ENCODE measurements at places on chromosomes 13 and 19. TPM values are rescaled to one million over a fixed set of nuclear protein-coding genes. Genes with fewer than 3 reads are reported as not detected.

GRCh38 chr13:114134944-114135610 lies 2.7 kb upstream of the RASA3 start:
- peaks cover 30% of the 10 kb centered on the region for H3K4me1 ChIP-seq
- H3K27me3 ChIP-seq = no peaks in the 10 kb centered on the region
- H3K36me3 ChIP-seq = no peaks in the 10 kb centered on the region
- no peak for DNase-seq
- H3K27ac ChIP-seq = no peak overlapping the region

- no peaks in the 10 kb centered on the region for H3K27me3 ChIP-seq
- peak; percentile 68 for DNase-seq
- peaks cover 7% of the 10 kb centered on the region for H3K4me1 ChIP-seq
Observed at GRCh38 chr13:111344471-111345191, 24.2 kb downstream of the TEX29 start.

DNA sequence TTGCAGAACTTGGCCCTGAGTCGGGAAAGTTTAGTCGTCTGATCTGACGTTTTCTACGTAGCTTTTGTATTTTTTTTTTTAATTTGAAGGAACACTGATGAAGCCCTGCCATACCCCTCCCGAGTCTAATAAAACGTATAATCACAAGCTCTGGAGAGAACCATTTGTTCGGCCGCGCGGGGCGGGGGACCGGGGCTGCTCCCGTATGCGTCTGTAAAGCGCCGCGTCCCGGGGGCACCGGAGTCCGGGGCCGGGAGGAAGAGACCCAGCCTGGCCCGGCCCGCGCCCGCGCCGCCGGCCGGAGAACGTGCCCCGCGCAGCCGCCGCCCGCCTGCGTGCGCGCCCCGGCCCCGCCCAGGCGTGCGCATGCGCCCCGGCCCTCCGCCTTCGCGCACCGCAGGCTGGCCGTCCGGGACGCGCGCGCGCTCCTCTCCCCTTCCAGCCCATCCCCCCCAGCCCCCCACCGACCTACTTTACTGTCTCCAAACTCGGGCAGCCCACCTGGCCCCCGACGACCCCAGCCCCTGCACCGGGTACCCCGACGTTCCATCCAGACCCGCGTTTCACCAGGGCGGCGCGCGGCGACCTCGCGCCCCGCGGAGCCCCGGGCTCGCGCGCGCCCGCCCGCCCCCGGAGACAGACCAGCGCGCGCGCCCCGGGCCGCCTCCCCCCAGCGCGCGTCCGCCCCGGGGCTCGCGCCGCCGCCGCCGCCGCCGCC lies 785 bp upstream of the USF2 start:
- peak overlapping the region; percentile 89 for H3K4me3 ChIP-seq
- peaks cover 34% of the 10 kb centered on the region for H3K4me1 ChIP-seq
- peak overlapping the region; percentile 93 for H3K27ac ChIP-seq
- DNase-seq = peak; percentile 92
- peaks cover 34% of the 10 kb centered on the region for H3K36me3 ChIP-seq
- no peaks in the 10 kb centered on the region for H3K27me3 ChIP-seq

- no peaks in the 10 kb centered on the region for H3K36me3 ChIP-seq
- DNase-seq = no peak
- peaks cover 3% of the 10 kb centered on the region for H3K4me1 ChIP-seq
Observed at GRCh38 chr19:28864024-28864503, 348.9 kb downstream of the UQCRFS1 start.

- H3K4me1 ChIP-seq = no peaks in the 10 kb centered on the region
- no peaks in the 10 kb centered on the region for H3K27me3 ChIP-seq
Observed at GRCh38 chr13:88014527-88014926, 343.4 kb downstream of the SLITRK5 start.

DNA sequence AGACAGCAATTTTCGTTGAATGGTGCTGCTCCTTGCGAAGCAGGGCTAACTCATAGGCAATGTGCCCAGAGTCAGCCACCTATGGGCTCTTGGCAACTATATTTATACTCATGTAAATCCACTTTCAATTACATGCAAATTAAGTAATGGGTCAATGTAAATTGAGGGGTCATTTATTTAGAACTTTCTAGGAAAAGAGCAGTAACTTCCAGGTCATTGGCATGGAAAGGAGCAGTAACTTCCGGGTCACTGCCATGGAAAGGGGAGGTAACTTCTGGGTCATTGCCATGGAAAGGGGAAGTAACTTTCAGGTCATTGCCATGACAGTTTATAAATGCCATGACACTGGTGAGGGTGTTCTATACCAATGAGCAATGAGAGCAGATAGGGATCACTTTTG lies 11.6 kb downstream of the KLK4 start:
- H3K27me3 ChIP-seq = no peaks in the 10 kb centered on the region
- H3K36me3 ChIP-seq = no peaks in the 10 kb centered on the region
- H3K4me1 ChIP-seq = no peaks in the 10 kb centered on the region
- no peak overlapping the region for H3K27ac ChIP-seq

DNA sequence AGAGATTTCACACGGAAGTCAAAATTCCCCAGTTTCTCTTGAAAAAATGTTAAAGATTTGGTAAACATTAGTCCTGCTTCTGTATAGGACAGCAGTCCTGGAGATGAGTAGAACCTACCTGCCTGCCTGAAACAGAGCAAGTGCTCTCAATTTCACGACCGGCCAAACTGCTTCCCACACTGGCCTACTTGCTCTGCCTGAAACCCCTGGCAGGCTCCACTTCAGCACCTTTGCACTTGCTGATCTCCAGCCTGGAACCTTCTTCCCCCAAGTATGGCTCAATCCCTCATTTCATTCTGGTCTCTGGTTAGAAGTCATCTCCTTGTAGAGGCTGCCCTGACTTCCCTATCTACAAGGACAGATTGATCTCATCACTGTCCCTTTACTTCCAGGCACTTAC lies 271.4 kb downstream of the DLEU7 start:
- H3K27ac ChIP-seq = no peak overlapping the region
- no peak overlapping the region for H3K4me3 ChIP-seq
- H3K4me1 ChIP-seq = peaks cover 21% of the 10 kb centered on the region
- no peak for DNase-seq
- no peaks in the 10 kb centered on the region for H3K36me3 ChIP-seq

GRCh38 chr13:51240958-51241357 lies 18.8 kb downstream of the FAM124A start:
- H3K4me1 ChIP-seq = peaks cover 4% of the 10 kb centered on the region
- peaks cover 3% of the 10 kb centered on the region for H3K27me3 ChIP-seq
- H3K36me3 ChIP-seq = no peaks in the 10 kb centered on the region
- no peak for DNase-seq

- H3K27me3 ChIP-seq = no peaks in the 10 kb centered on the region
- H3K36me3 ChIP-seq = no peaks in the 10 kb centered on the region
- H3K4me1 ChIP-seq = no peaks in the 10 kb centered on the region
- no peak for DNase-seq
Observed at GRCh38 chr13:107518780-107519179, 696.6 kb downstream of the LIG4 start.

DNA sequence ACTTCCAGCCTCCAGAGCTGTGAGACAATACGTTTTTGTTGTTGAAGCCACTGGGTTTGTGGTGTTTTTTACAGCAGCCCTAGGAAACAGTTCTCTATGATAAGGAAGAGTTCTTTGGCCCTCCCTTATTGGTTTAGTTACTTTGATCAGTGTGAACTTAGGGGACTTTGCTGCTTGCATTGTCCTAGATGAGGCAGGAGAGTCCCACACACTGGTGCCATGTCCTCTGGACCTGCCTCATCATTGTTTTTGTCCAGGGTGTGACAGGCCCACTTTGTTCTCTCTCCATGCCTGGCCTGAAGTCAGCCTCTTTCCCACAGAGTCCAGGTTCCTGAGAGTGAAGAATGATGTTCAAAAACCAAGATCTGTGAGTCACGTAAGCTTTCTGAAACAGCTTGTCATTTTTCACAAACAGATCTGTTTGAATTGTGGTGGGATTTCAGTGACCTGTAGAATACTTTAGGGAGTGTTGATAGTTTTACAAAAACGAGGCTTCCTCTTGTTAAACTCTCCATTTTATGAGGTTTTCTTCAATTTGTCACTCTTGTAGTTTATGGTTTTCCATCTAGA lies 63.8 kb downstream of the ING1 start:
- no peak overlapping the region for H3K4me3 ChIP-seq
- H3K27me3 ChIP-seq = peaks cover 2% of the 10 kb centered on the region
- H3K36me3 ChIP-seq = no peaks in the 10 kb centered on the region
- no peak overlapping the region for H3K27ac ChIP-seq
- DNase-seq = no peak

- H3K27me3 ChIP-seq = no peaks in the 10 kb centered on the region
- H3K27ac ChIP-seq = peak overlapping the region; percentile 60
- peak; percentile 63 for DNase-seq
- no peak overlapping the region for H3K4me3 ChIP-seq
Observed at GRCh38 chr13:71242201-71242600, 624.8 kb downstream of the DACH1 start.

DNA sequence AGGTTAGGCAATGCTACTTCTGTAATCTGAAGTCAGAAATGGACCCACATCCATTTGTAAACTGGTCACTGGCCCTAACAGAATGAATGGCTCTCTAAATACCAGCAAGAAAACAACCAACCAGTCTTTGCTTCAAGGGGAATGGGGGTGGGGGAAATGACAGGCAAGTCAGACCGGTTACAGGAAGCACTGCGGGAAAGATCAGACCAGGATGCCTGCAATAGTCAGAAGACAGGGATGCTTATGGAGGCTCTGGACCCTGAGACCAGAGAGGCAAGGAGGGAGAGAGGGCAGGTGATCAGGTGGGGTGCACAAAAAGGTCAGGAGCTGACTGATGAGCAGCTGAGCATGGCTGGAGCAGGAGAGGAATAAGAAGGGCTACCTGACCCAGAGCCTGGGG lies 13.1 kb downstream of the MED26 start:
- H3K4me3 ChIP-seq = no peak overlapping the region
- peaks cover 4% of the 10 kb centered on the region for H3K36me3 ChIP-seq
- H3K4me1 ChIP-seq = peaks cover 27% of the 10 kb centered on the region
- no peaks in the 10 kb centered on the region for H3K27me3 ChIP-seq
- DNase-seq = no peak

- peaks cover 3% of the 10 kb centered on the region for H3K4me1 ChIP-seq
- H3K36me3 ChIP-seq = no peaks in the 10 kb centered on the region
- no peak for DNase-seq
- no peak overlapping the region for H3K27ac ChIP-seq
- H3K4me3 ChIP-seq = no peak overlapping the region
Observed at GRCh38 chr13:106526738-106527444, 8.6 kb downstream of the EFNB2 start.

DNA sequence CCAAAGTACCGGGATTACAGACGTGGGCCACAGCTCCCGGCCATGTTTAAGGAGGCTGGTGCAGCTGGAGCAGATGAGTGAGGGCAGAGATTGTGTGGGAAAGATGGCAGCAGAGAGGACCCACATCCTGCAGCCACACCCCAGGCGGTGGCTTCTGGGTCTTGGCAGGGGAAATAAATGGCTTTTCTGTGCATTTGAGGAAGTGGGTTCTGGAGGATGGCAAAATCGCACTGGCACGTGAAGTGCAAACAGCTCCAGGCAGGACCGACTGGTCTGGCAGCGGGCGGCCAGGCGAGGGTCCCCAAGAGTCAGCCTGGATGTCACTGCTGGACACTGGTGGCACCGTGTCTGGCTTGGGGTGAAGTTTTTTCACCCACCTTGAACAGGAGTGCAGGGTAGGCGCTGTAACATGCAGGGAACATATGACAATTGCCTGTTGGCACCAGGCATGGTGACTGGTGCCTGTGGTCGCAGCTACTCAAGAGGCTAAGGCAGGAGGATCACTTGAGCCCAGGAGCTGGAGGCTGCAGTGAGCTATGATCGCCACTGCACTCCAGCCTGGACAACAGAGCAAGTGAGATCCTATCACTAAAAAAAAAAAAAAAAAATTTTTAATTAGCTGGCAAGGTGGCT lies 8.4 kb downstream of the B3GNT3 start:
- peak; percentile 24 for DNase-seq
- no peaks in the 10 kb centered on the region for H3K36me3 ChIP-seq
- no peak overlapping the region for H3K27ac ChIP-seq
- peaks cover 1% of the 10 kb centered on the region for H3K27me3 ChIP-seq
- no peaks in the 10 kb centered on the region for H3K4me1 ChIP-seq
- H3K4me3 ChIP-seq = no peak overlapping the region

GRCh38 chr19:41813911-41814310 lies 17.5 kb downstream of the CEACAM3 start:
- H3K27ac ChIP-seq = no peak overlapping the region
- H3K4me3 ChIP-seq = no peak overlapping the region
- H3K4me1 ChIP-seq = no peaks in the 10 kb centered on the region
- DNase-seq = no peak

GRCh38 chr19:18749362-18750231 lies 41.5 kb downstream of the COMP start:
- peaks cover 20% of the 10 kb centered on the region for H3K36me3 ChIP-seq
- no peak overlapping the region for H3K27ac ChIP-seq
- no peak for DNase-seq
- H3K4me1 ChIP-seq = peaks cover 37% of the 10 kb centered on the region
- no peaks in the 10 kb centered on the region for H3K27me3 ChIP-seq
- H3K4me3 ChIP-seq = no peak overlapping the region

- H3K27me3 ChIP-seq = no peaks in the 10 kb centered on the region
- H3K4me1 ChIP-seq = no peaks in the 10 kb centered on the region
- no peaks in the 10 kb centered on the region for H3K36me3 ChIP-seq
- H3K4me3 ChIP-seq = no peak overlapping the region
Observed at GRCh38 chr13:70237131-70237530, 128.9 kb upstream of the KLHL1 start.

GRCh38 chr19:38736413-38737280 lies 7.6 kb downstream of the CAPN12 start:
- peaks cover 33% of the 10 kb centered on the region for H3K4me1 ChIP-seq
- H3K4me3 ChIP-seq = no peak overlapping the region
- H3K27me3 ChIP-seq = peaks cover 8% of the 10 kb centered on the region
- H3K27ac ChIP-seq = no peak overlapping the region

GRCh38 chr19:10419646-10420443 lies 493 bp upstream of the PDE4A start:
- H3K27me3 ChIP-seq = peaks cover 91% of the 10 kb centered on the region
- no peak for DNase-seq
- H3K27ac ChIP-seq = no peak overlapping the region
- no peaks in the 10 kb centered on the region for H3K36me3 ChIP-seq
- peak overlapping the region; percentile 19 for H3K4me3 ChIP-seq

DNA sequence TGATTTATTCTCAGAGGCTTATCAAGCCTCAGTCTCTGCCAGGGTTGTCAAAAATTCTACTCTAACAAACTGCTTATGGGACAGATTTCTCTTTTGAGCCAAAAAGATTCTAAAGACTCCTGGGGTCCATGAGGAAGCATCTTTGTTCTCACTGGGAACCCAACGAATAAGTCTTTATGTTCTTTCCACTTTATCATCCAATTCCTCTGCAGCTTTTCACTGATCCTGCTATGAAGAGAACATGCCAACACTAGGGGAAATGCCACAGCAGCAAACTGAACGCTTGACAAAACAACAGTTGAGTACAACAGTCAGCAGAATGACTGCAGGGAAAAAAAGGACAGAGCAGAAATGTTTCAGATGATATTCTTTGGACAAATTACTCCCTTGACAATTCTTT lies 22.2 kb downstream of the DCLK1 start:
- H3K27ac ChIP-seq = no peak overlapping the region
- no peaks in the 10 kb centered on the region for H3K27me3 ChIP-seq
- peaks cover 2% of the 10 kb centered on the region for H3K4me1 ChIP-seq
- H3K4me3 ChIP-seq = no peak overlapping the region
- peaks cover 15% of the 10 kb centered on the region for H3K36me3 ChIP-seq

Gene SELENOV
- 0.13 TPM for total RNA-seq

Gene SERP2
- total RNA-seq = 5.7 TPM

Gene ZNF431
- total RNA-seq = 18.1 TPM

Gene GDF15
- 0.62 TPM for total RNA-seq

Gene CPT1C
- total RNA-seq = 5.4 TPM

Gene N4BP2L1
- total RNA-seq = 7.2 TPM

Gene ELAVL1
- 36.7 TPM for total RNA-seq

Gene SIAH3
- 0.27 TPM for total RNA-seq

Gene MYBPC2
- total RNA-seq = 49.8 TPM

Gene AKAP11
- 17.3 TPM for total RNA-seq

Gene ZNF708
- 10.5 TPM for total RNA-seq

Gene TECR
- 71.3 TPM for total RNA-seq

Gene SIGLEC12
- not detected for total RNA-seq

Gene TPGS1
- total RNA-seq = 15.1 TPM

Gene OLFM4
- 0.89 TPM for total RNA-seq

Gene MRPS31
- 27.3 TPM for total RNA-seq

Gene CFD
- 8.7 TPM for total RNA-seq
